ENCODE measurements at places on chromosomes 2 and 18. TPM values are rescaled to one million over a fixed set of nuclear protein-coding genes. Genes with fewer than 3 reads are reported as not detected.

DNA sequence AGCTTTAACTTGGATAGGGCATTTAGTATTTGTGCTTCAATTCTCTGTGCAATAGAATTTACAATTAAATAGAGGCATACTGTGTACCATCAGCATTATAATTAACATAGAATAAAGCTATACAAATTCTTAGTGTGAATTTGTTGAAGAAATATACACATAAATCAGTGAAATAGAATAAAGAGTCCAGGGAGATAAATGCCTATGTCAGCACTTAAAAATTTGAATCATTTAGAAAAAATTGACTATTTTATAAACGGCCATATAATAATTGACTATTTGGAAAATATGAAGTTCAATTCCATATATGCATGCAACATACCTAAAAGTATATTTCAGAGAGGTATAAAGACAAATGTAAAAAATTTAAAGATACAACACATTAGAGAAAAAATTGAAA lies 348.7 kb downstream of the NR4A2 start:
- DNase-seq = no peak

DNA sequence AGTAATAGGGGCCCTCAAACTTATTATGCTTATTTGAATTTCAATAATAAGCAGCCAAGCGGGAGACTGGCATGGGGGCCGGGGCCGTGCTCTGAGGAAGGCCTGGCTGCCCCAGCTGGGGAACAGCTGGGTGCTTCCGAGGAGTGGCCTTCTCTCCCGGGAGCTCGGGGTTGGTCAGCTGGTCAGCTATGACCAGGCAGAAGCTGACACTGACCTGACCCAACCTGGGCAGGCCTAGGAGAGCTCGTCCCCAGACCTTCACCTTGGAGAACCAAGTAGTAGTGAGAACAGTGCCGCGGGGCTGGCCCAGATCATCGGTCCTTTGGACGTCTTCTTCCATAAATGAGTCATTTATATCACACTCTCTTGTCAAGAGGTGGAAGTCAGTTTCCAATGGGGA lies 36.1 kb downstream of the RRM2 start:
- DNase-seq = no peak

DNA sequence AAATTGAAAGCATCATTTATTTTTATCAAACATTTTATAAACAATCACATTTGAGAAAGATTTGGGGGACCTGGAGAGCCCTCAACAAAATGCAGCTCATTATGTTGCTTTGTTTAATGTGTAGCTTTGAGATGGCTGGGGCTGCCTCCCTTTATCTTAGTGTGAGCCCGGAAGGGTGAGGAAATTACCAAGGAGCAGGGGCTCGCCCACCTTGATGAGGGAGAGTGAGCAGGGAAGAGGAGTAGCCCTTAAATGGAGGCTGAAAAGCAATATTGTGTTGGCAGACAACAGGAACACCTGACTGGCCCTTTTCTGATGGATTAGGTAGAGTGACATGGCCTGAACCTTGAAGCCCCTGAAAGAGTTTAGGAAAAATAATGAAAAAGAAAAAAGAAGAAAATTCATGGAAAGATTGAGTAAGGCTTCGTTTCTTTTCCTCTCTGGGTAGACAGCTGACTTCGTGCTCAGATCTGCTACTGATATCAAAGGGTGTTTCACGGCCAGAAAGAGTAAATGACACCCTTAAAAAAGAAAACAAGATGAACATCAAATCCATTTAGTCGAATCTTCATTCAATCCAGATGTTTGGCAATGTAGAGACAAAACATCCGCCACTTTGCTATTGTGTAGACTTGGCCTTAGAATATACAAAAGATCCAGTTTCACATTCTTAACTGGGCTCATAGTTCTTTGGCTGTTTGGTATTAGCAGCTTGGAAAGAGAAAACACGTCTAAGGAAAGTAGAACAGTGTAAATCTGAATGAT lies 206.5 kb upstream of the TCF4 start:
- DNase-seq = no peak

- DNase-seq = no peak
These were observed 196.8 kb downstream of the GLI2 start for GRCh38 chr2:120932472-120932871.

GRCh38 chr2:238286987-238287736 lies 1.2 kb downstream of the PER2 start:
- DNase-seq = no peak

DNA sequence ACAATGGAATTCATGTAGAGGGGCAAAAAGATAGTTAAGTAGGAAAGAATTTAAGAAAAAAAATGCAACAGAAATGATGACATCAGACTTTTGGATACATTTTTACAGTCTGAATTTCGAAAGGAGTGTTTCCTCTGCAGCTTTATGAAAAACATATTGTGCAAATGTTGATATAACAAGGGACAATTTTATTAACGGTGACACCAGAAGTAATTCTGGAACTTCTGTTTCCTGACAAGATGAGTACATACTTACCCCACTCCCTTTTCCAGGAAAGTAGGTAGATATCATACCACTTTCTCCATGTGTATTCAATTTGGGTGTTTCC lies 369.6 kb downstream of the FBXO15 start:
- DNase-seq = no peak

The THSD7B gene
- 2.2 TPM for total RNA-seq

The SERPINB7 gene
- total RNA-seq = not detected

The RAB6D gene
- 0.22 TPM for total RNA-seq

The HNMT gene
- 3.6 TPM for total RNA-seq

Data from H1 (cell line).